ENCODE measurements at places on chromosomes 1 and 21.

GRCh38 chr1:209737118-209737505 lies 18.7 kb upstream of the TRAF3IP3 start:
- DNase-seq: no peak

GRCh38 chr1:94039871-94040569 lies 80.9 kb downstream of the ABCA4 start:
- DNase-seq: no peak

DNA sequence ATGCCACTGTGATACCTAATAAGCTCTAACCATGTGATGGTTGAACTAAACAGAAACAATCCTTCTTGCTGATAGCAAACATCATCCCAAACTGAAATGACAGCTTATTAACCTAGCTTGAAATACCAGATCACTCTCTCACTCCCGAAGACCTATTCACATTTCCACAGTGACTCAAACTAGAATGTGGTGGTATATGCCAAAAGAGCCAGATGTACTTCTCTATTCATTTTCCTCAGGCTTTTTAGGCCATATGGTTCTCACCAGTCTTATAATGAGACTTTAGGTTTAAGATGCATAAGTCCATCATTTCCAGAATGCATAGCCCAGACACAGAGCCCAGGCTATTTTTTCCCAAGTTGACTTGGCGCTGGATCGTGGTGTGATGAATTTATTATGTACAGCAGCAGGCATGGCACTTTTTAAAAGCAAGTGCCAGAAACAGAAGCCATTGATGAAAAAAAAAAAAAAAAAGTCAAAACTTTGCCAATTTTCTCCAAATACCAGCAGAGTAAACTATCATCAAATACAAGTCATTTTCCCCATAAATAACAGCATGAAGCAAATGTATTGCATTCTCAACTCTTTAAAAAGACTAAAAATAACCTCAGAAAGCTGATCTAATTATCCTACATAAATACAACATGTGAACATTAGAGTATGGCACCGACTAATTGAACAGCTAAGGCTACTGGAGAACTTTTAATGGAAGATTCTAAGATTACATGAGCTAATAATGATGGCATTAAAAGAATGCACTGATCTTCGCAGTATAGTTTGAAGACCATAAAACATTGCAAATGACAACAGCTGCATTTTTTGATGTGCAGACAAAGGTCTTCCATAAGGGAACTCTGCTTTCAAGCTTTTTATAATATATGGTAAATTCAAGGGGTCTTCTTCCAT lies 365.4 kb downstream of the LRRIQ3 start:
- DNase-seq: no peak

GRCh38 chr1:58038574-58038973 lies 508.0 kb downstream of the OMA1 start:
- DNase-seq: no peak

DNA sequence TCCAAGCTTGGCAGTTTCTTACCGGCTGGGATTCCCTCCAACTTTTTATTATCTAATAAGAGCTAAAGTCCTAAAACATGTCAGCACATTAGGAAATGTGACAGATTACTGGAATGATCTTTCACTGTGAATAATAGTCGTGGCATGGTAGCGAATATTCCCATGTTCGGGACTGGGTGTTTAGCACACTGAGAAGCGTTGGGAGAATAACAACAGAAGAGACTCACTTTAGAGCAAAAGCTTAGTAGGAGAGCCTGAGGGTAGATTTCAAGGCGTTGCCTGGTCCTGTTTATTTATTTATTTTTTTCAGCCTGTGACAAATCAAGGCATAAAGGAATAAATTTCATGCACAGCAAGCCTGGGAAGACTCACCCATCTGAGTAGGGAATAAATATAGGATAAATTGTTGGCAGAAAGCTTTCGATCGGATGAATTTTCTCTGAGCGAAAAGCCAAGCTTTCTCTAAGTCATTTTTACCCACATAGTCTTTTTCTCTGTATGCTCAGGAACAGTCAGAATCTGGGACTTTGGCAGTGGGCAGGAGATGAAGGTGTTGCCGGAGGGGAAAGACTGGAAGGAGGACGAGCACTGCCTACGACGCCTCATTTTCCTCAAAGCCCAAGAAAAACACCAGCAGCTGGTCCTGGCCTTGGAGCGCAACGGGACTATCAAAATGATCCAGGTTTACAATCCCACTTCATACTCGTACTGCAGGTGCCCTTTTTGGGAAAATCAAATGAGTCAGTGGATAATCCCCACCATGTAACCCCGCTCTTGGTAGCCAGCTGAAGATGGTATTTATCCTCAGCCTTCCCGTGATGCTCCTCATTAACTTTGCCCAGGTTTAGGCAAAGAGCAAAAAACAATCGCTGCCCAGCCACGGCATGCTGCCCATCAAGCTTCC lies 97.2 kb downstream of the WDR64 start:
- no peak for DNase-seq

DNA sequence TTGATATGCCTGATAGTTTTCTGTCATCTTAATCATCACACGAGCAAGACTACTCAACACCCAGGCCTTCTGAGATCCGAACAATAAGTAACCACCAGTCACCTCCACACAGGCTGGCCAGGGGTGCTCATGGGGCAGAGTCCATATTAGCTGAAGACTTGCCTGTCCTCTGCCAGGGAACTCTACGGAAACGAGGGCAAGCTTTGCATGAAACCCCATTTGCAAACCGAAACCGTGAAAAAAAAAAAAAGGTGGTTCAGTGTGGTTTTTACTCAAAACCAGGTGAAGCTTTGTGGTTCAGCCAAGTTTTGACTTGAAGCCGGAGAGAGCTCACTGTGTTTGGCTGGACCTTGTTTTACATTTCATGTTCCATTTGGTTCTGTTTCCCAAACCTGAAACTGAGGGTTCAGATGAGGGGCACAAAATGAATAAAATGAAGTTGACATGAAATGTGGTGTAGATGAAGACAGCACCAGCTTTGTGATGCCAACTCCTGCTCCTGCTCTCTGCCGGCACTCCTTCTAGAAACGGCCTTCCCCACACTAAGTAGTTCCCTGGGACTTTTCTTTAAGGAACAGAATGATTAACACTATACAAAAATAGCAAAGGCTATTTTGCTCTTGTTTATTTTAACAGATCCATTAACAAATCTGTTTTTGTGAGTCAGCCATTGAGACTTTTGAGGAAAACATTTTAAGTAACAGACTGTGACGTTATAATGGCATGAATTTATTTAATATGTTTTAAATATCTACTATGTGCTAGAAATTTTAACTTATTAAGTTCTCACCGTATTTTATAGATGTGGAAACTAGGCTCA lies 74.7 kb downstream of the RUNX1 start:
- no peak for DNase-seq

DNA sequence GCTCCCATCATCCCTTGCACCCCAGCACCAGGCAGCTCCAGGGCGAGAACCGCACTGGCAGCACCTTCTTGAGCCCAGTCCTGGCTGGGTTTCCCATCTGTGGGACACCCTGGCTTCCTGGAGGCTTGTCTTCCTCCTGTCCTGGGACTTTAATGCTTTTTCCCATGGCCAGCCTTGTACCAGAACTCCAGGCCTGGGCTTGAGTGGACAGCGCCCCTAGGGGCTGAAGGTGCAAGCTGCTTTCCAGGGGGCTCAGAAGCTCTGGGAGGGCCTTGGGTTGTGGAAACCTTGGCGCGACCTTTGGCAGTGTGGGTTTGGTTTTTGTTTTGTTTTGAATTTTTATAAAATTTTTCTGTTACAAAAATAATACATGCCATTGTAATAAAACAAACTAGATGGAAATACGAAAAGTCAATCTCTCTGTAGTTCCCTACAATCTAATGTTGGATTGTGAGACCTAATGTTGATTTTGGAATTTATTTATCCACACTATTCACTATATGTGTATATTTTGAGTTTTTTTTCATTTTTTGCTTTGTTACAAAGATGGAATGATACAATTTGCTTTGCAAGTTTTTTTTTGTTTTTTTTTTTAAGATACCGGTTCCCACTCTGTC lies 33.8 kb upstream of the RPL11 start:
- no peak for DNase-seq

Measured in esophagus squamous epithelium (tissue), 5 donors.